ENCODE measurements at places on chromosomes 11 and 22. TPM values are rescaled to one million over a fixed set of nuclear protein-coding genes. Genes with fewer than 3 reads are reported as not detected.

GRCh38 chr11:30595934-30596333 lies 9.8 kb upstream of the MPPED2 start:
- DNase-seq = no peak

GRCh38 chr22:32018056-32018455 lies 25.0 kb upstream of the SLC5A1 start:
- DNase-seq = no peak

DNA sequence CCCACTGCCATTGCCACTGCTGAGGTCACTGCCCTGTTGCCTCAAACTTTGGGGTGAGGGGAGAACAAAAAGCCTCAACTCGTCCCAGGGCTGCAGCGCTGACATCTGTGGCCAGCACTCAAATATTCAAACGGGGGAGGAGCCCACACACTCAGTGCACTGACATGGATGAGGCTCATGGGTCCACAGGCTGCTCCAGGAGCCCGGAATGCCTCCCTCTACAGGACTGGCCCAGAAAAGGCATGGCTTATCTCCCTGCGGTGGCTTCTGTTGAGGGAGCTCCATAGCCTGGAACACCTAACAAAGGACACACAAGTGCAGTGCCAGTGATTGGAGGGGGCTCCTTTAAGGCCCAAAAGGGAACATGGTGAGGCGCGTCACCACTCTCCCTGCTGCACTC lies 341.1 kb upstream of the LUZP2 start:
- no peak for DNase-seq

The OR6T1 gene
- total RNA-seq = not detected

The CHRM4 gene
- total RNA-seq = not detected

- DNase-seq = no peak
Observed at GRCh38 chr11:28072321-28072720, 35.6 kb downstream of the KIF18A start.
